Activated naive CD4-positive, alpha-beta T cell treated with Interleukin-2 at 50 U/mL for 16 hours (primary cell): ENCODE measurements at places on chromosomes 12 and 14.

DNA sequence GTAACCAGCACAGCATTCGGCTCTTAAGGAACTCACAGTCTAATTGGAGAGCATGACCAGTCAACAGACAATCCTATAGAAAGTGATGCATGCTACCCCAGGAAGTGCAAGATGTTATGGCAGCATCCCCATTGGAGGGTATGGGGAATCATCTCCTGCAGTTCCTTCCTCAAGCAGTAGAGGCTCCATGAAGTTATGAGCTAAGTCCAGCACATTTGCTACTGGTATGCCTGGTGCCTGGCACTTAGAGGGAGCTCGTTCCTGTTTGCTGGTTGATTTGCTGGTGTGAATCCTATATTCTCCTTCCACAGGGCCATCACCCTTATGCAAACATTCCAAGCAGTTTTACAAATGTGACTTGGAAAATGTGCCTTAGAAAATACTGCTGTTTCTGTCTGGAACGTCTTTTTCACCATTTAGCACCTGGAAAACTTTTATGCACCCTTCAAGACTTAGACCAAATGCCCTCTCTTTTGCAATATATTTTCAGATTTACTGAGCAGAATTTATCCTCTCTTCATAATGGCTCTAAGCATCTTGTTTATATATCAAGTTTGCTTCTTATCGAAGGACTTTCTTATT is 136.1 kb upstream of the WSCD2 start:
- no peak for DNase-seq

DNA sequence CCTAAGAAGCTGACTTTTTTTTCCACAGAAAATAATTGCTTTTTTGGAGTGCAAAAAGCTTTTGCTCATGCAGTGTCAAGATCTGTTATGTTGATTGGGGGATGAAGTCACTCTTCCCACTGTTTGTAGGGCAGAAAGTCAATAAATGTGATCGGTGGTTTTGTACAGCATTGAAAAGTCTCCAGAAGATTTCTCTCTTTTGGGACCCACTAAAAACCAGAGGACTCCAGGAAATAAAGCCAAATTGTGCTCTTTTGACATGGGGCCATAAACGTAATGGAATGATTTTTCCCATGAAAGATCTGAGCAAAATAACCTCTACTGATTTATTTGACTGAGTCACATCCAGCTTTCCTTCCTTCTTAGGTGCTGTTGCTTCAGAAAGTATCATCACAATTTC is 122.5 kb downstream of the SNAPC1 start:
- no peak for DNase-seq

DNA sequence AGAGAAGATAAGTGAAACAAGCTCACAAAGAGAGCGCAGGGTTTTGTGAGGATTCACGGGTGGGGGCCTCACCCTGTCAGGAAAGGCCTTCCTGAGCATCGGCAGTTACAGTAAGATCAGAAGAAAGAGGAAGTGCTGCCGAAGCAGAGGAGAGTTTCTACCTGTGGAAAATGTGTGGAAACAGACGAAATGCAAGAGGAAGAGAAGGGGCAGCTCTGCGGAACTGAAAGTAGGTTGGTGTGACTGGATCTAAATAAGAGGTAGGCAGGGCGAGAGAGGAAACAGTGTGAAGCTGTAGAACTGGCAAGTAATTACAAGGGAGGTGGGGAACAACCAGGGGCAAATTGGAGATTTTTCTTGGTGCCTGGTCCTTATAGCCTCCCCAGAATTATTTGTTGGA is 2.6 kb downstream of the GPR68 start:
- no peak for DNase-seq

GRCh38 chr14:41349289-41349910 is 257.3 kb upstream of the LRFN5 start:
- no peak for DNase-seq

DNA sequence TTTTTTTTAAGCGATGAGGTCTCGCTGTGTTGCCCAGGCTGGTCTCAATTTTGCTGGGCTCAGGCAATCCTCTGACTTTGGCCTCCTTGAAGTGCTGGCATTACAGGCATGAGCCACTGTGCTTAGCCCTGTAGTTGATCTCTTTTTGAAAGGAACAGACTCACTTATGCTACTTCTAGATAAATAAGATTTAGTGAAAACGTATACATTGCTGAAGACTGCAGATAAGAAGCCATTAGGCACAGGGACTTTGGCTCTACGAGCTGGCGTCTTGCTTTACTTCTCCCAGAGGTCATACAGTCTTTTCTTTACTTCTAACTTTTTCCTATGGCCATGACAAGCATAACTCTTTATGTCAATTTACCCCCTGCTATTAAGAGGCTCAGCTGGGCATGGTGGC is 9.4 kb downstream of the PTGR2 start:
- no peak for DNase-seq

GRCh38 chr12:101650346-101651117 is 46.9 kb upstream of the CHPT1 start:
- no peak for DNase-seq

DNA sequence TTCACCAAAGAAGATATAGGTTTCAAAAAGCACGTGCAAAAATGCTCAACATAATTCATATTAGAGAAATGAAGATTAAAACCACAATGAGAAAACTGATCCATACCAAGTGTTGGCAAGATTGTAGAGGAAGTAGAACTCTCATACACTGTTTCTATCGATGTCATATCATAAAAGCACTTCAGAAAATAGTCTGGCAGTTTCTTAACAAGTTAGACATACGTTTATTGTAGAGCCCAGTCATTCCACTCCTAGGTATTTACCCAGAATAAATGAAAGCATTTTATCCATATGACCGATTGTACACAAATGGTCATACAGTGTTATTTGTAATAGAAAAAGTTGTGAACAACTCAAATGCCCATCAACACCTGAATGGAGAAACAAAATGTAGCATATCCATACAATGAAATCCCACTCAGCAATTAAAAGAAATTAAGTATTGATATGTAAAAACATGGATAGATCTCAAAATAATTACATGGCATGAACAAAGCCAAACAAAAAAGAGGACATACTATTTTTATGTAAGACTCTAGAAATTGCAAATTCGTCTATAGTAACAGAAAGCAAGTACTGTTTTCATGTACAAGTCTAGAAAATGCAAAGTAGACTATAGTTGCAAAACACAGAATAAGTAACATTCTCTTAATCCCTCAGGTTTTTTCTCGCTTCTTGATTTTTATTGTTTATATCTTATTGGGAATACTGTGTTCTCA is 41.0 kb downstream of the USP15 start:
- DNase-seq, result no peak

DNA sequence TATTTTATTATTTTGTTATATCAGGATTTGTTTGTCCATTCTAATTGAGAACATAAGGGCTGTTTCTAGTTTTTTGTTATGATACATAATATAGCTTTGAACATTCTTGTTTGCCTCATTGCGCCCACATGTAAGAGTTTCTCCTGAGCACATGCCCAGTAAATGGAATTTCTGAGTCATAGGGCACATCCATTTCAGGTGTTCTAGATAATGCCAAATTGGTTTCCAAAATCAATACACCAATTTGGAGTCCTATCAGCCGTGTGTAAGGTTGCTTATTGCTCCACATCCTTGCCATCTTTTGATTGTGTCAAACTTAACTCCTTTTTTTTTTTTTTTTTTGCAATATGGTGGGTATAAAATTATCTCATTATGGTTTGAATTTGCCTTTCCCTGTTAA is 97.9 kb upstream of the RESF1 start:
- no peak for DNase-seq

DNA sequence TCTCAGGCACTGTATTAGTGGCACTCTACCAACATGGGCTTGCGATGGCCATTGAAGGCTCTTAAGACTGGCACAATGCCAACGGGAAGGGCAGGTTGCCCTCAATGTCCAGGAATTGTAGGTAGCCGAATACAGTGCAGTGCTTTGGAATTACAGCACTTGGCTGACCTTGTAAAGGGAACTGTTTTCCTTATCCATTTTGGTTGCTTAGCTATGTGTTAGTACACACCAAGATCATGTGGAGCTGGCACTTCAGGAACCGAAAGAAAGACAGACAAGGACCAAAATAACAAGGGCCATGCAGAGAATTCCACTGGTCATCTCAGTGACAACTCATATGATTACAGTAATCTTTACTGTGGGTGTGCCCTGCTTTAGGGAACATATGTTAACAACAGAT is 72.7 kb downstream of the DYRK2 start:
- DNase-seq, result no peak

GRCh38 chr12:28693565-28694219 is 455.4 kb upstream of the FAR2 start:
- DNase-seq, result no peak

GRCh38 chr14:70190156-70190555 is 1.4 kb upstream of the SLC8A3 start:
- DNase-seq, result no peak

DNA sequence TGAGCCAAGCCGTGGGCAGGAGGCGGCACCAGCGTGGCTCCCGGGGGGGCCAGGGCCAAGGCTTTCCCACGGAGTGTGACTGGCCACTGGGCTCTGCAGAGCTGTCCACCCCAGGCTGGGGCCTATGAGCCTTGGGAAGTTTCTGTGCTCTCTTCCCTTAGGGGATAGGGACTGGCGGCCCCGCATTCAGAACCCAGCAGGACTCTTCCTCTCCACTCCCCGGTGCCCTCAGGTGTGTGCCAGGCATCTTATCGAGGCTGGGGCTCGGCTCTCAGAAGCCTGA is 17.8 kb upstream of the EIF2B2 start:
- DNase-seq, result no peak

DNA sequence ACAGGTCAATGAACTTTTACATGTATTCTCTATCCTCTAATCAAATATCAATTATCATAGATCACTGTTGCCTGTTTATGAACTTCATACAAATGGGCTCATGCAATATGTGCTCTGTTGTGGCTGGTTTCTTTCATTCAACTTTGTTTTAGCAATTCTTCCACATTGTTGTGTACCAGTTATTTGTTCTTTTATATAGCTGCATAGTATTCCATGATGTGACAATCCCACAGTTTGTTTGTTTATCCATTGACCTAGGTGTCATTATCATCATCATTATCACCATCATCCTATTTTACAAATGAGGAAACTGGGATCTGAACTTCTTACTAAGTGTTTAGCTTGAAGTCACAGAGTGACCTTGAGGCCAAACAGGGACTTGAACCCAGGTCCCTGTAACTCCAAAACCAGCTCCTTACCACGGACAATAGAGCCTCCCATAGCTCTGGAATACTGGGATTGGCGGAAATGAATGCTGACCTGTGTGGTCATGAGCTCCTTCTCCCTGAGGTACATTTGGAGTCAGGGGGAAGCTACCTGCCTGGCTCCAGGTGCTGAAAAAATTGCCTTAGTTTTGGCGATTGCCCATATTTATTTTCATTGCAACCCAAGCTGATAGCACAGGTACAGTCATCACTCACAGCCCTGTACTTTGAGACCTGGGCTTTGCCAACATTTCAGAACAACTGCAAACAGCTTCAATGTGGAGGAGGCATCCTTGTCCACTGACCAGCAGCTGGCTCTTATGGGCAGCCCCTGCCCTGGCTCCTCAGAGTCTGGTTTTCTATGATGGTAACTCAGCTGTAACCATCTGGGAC is 9.2 kb downstream of the ZFP36L1 start:
- no peak for DNase-seq

DNA sequence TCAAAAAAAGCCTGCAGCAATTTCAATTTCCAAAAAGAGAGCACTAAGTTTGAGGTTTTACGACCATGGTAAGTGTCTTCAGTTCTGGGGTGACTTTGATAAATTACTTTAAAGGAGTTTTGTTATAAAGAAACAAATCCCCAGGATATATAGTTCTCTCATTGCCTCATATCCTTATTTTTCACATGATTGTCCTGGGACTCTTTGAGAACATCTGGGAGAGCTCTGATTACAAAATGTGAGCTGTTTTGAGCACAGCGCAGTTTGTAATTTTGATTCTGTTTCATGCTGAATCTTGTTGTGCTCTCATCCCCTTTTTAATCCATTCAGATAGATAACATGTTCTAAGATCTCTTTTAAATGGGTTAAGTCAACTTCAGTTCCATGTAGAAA is 67.7 kb upstream of the DCN start:
- no peak for DNase-seq
